Breast epithelium (tissue), 4 donors: ENCODE measurements at places on chromosomes 6 and 20. TPM values are rescaled to one million over a fixed set of nuclear protein-coding genes. Genes with fewer than 3 reads are reported as not detected.

DNA sequence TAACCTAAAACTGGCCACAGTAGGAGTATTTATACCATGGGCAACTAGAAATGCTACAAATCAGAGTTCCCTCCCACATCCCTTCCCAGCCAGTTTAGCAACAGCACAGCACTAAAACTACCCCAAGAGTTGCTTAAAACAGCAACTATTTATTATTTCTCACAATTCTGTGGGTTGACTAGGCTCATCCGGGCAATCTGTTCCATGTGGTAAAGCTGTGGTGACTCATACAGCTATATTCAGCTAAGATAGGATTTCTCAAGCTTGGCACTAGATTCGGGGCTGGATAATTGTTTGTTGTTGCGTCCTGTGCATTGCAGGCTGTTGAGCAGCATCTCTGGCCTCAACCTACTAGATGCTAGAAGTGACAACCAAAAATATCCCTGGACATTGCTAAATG, 8.6 kb upstream of the HECA start:
- no peak for DNase-seq
- no peaks in the 10 kb centered on the region for H3K4me1 ChIP-seq
- no peaks in the 10 kb centered on the region for H3K36me3 ChIP-seq
- H3K27ac ChIP-seq = no peak overlapping the region
- no peak overlapping the region for H3K4me3 ChIP-seq
- H3K27me3 ChIP-seq = no peaks in the 10 kb centered on the region

DNA sequence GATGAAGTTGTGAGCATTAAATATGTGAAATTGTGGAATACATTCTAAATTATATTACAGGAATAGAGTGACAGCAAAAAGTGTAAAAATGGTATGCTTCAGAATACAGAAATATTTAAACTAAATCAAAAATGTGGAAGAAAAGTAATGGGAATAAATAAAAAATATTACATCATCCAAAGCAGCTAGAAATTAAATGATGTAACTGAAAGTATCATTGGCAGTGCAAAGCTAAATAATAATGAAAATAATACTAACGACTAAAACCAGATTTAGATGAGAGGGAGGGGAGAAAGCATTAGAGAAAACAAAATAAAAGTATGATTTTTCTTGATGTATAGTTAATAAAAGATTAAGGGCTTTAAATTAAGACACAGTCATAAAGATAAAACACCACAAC, 1104.0 kb downstream of the EPHA7 start:
- DNase-seq = no peak
- H3K4me3 ChIP-seq = no peak overlapping the region
- no peaks in the 10 kb centered on the region for H3K27me3 ChIP-seq
- no peaks in the 10 kb centered on the region for H3K36me3 ChIP-seq
- H3K27ac ChIP-seq = no peak overlapping the region
- no peaks in the 10 kb centered on the region for H3K4me1 ChIP-seq

The OGFR gene
- total RNA-seq = 44.2 TPM

The DDX43 gene
- total RNA-seq = 5.0 TPM

DNA sequence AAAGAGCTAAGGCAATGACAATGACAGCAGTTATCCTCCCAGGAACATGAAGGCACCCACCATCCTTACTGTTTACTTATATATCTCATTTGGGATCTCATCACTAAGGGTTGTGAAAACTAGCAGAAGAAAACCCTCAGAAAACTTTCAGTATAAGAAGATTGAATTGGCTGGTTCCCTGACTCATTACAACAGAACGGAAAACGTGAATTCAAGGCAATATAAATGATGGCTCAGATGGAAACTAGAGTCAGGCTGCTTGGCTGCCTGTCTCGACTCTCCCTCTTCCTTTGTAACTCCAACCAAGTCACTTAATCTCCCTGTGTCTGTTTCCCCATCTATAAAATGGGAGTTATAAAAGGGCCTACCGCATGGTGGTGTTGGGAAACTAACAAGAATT, 387.1 kb upstream of the JARID2 start:
- no peak overlapping the region for H3K27ac ChIP-seq
- no peak overlapping the region for H3K4me3 ChIP-seq
- H3K36me3 ChIP-seq = no peaks in the 10 kb centered on the region
- H3K27me3 ChIP-seq = no peaks in the 10 kb centered on the region
- no peaks in the 10 kb centered on the region for H3K4me1 ChIP-seq
- no peak for DNase-seq

DNA sequence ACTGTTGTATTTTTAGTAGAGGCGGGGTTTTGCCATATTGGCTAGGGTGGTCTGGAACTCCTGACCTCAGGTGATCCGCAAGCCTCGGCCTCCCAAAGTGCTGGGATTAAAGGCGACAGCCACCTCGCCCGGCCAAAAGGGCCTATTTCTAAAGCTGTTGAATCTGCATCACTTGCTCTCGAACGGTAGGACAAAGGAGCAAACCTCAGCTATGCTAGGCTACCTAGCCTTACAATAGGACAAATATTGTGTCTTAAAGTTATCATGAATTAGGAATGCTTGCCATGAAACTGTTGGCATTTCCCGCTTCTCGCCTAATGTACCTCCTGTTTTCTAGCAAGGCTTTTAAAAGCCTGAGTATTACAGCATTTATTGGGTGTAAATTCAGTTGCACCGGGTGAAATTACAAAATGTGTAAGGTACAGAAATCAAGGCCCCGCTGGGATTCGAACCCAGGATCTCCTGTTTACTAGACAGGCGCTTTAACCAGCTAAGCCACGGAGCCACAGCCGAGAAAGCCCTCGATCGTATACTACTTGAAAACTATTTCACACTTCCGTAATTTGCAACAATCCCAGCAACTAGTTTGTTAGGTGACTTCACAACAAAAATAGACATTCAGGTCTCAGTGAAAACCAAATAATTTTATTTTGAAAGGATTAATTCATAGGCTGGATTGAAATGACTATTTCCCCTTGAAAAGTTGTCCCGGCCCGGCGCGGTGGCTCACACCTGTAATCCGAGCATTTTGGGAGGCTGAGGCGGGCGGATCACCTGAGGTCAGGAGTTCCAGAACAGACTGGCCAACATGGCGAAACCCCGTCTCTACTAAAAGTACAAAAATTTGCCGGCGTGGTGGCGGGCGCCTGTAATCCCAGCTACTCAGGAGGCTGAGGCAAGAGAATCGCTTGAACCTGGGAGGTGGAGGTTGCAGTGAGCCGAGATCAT, 211.6 kb upstream of the ZNF184 start:
- no peaks in the 10 kb centered on the region for H3K36me3 ChIP-seq
- DNase-seq = no peak
- no peak overlapping the region for H3K4me3 ChIP-seq
- no peaks in the 10 kb centered on the region for H3K4me1 ChIP-seq

The MCCD1 gene
- total RNA-seq = not detected

The HLA-DPA1 gene
- 51.8 TPM for total RNA-seq

- no peaks in the 10 kb centered on the region for H3K4me1 ChIP-seq
- no peak for DNase-seq
- no peak overlapping the region for H3K27ac ChIP-seq
- H3K4me3 ChIP-seq = no peak overlapping the region
Observed at GRCh38 chr6:141354191-141354955, 778.4 kb upstream of the GJE1 start.
